Activated CD8-positive, alpha-beta memory T cell treated with anti-CD3 and anti-CD28 coated beads for 48 hours (primary cell): ENCODE measurements at places on chromosomes 4 and X.

DNA sequence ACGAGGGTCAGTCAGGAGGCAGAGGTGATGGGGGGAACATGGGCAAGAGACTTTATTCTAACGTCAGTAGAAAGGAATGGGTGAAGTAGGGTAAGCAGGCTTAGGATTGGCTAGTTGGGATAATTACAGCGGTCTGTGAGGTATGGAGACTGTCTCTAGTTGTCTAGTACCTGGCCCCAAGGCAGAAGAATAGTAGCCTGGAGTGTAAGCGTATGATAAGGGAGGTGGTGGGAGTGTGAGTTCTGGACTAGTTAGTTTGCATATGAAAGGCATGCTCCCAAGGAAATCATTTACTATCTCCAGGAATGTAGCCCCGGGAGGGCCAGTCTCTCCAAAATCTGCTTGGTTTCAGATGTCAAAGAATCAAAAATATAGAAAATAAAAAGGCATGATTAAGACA, 219.6 kb upstream of the ANXA3 start:
- no peak for DNase-seq

DNA sequence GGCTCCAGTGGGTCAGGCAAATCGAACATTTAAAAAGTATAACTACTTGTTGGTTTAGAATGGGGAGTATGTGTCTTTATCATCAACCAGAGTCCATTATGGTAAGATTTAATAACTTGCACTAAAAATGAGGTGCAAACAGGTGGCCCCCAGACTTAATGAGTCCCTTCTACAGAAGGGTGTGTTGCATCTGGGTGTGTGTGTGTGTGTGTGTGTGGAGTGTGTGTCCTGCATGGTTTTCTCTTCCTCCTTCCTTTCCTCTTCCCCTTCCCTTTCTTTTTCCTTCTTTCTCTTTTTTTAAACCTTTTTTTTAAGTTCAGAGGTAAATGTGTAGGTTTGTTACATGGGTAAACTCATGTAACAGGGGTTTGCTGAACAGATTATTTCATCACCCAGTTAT, 53.7 kb downstream of the GPRIN3 start:
- no peak for DNase-seq

GRCh38 chr4:118850488-118851173, 14.7 kb upstream of the SEC24D start:
- DNase-seq: no peak

DNA sequence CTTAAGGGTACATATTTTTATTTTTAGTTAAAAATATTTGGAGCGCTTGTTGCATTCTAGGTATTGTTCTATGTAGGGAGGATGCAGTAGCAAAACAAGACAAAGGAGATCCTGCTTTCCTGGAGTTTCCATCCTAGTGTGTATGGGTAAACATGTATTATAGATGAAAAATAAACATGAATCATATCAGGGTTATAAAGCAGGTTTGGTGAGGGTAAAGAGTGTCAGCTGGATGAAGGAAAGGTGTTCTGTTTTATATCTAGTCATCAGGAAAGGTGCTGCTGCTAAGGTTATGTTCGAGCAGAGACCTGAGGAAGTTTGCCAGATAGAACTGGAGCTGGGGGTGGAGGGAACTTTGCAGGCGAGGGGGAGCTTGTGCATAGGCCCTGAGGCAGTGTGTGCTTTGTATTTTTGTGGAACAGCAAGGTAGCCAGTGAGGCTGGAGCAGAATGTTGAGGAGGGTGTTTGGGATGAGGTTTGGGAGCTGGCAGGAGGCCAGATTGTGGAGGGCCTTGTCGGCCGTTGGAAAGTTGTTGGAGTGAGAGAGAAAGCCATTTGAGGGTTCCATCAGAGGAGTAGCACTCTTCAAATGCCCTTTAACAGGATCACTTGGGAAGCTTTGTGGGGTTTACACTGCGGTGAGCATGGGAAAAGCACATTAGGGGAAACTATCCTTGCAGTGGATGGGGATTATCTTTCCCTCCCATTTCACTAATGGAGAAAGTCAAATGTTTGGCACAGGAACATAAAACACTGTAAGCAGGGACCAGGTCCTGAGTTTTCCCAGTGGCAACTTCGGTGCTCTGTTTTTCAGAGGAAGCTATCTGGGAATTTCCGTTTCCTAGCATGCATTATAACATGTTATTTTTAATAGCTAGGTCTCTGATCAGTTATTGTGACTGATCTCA, 35.9 kb downstream of the AFF1 start:
- DNase-seq: no peak

GRCh38 chrX:18885328-18886004, 98.4 kb downstream of the PHKA2 start:
- DNase-seq: no peak

- DNase-seq: no peak
Measured at GRCh38 chr4:89268679-89269078, 38.9 kb downstream of the GPRIN3 start.

DNA sequence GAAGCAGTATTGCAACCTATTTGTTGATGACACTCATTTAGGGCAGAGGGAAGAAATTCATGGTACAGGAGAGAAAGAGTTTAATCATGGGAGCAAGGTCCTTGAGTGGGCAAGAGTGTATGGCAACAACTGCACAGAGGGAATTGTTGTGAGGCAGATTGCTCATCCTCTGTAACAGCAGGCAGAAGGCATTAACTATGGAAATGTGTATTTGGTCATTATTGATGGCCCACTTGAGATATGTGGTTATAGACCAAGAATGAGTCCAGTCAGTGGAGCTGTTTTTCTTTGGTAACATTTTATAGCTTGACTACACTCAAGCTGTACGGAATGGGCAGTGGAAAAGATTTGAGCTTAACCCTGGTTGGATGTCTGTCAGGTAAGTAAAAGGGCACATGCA, 15.9 kb downstream of the PLRG1 start:
- no peak for DNase-seq

DNA sequence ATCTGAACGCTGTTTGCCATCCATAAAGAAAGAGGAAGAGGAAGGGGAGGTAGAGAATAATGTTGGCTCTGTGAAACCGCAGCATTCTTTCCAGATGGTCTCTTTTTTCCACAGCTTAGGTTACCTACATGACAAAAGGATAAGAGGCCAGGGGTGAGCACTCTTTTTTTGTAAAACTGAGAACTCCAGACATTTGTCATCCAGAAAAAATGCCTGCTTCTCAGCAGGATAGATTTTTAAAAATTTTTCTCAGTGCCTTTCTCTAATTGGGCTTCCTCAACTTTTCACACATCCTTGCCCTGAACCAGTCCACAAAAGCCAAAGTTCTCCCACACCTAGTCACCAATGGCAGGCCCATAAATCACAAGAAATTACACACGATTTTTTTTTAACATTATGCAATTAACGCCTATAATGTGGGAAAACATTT, 158.1 kb upstream of the TENM3 start:
- DNase-seq: no peak

- no peak for DNase-seq
Measured at GRCh38 chrX:68492583-68492982, 6.3 kb upstream of the YIPF6 start.

- no peak for DNase-seq
Measured at GRCh38 chr4:54281054-54281766, 52.1 kb downstream of the PDGFRA start.

DNA sequence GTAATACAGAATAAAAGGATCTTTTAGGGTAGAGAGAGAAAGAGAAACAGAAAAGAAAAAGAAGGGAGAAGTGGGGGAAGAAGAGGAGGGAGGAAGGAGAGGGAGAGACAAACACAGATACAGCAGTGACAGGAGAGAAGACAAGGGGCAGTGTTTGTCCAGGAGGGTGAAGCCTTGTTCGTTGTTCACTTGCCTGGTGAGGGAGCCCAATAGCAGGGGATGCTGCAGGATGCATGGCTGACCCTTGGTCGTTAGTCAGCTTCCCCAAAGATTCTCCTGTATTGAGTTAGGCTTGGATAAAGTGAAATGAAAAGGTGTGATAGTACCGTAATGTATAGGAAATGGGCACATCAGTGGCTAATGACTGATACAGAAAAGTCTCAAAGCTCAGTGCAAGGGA, 403.7 kb downstream of the IL15 start:
- no peak for DNase-seq

- no peak for DNase-seq
Measured at GRCh38 chr4:152513078-152513477, 22.8 kb downstream of the FBXW7 start.

DNA sequence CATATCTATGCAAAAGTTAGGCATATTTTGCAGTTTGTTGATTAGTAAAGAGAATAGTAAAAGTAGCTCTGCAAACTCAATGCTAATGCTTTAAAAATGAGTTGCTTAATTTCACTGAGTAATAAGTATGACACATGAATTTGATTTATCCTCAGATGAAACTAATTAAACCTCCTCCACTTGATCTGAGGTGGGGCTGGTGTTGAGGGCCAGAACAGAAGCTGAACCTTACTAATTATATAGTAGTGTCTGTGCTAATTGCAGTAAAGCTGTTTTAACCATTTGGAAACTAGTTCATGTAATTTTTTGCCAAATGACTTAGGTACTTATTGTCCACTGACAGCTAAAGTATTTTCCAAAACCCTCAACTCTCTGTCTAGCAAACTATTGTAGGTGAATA, 7.7 kb upstream of the PGAM4 start:
- DNase-seq: no peak

GRCh38 chrX:45806410-45807121, 605.9 kb upstream of the DIPK2B start:
- DNase-seq: no peak

DNA sequence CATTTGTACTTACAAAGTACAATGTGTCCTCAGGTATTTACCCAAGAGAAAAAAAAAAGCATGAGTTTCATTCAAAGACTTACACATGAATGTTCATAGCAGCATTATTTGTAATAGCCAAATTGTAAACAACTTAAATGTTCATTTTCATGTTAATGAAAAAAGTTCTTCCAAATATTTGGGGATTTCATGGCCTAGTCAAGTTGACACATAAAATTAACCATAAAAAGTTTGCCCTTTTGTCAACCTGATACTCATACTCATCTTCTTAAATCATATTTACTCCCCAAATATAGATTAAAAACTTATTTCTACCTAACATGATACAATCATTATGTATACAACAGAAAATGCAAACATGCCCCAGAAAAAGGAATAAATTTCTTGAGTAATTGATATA, 112.5 kb upstream of the EMCN start:
- no peak for DNase-seq

- DNase-seq: no peak
Measured at GRCh38 chr4:124754681-124755080, 42.1 kb upstream of the ANKRD50 start.

DNA sequence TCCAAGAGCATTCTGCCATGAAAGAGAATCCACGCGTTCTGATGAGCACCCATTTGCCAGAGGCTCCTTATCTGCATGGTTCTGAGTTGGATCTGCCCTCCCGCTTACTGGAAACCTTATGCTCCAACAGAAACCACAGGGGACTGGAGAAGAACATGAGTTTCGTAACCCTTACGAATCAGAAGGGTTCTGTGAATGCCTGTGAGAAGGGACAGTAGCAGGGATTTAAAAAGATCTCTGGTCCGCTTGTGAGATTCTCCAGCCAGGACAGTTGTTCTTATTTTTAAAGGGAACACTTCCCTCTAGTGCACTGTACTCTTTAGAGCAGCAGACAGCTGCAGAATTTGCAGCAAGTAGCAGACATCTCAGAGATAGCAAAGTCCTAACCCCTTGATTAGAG, 22.5 kb upstream of the CENPU start:
- no peak for DNase-seq

DNA sequence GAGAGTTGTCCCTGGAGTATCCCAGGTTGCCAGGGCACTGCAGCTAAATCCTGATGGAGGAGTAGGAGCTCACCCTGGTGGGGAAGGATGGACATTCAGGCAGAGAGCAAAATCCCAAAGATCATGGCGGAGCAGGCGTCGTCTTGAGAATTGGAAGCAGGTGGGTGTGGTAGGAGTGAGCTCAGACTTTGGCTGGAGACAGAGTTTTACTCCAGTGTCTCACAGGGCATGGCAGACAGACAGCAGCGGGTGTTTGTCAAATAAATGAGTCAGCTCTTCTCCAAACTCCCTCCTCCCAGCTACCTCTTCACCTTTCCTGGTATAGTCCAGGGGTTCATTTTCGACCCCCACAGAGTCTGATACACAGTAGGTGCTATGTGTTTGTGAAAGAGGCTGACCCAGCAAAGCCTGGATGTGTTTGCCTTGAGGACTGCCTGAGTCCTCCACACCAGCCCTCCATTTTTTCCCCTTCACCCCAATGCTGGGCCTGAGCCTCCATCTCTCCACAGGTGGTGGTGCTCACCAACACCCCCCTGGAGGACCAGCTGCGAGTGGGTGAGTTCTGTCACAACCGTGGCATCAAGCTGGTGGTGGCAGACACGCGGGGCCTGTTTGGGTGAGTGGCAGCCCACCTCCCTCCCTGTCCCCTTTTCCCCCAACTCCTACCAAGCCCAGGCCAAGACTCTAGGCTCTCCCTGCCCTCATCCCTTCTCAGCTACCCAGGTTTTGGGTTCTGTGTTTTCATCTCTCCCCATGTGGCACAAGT, 6.9 kb downstream of the UBA1 start:
- DNase-seq: no peak

DNA sequence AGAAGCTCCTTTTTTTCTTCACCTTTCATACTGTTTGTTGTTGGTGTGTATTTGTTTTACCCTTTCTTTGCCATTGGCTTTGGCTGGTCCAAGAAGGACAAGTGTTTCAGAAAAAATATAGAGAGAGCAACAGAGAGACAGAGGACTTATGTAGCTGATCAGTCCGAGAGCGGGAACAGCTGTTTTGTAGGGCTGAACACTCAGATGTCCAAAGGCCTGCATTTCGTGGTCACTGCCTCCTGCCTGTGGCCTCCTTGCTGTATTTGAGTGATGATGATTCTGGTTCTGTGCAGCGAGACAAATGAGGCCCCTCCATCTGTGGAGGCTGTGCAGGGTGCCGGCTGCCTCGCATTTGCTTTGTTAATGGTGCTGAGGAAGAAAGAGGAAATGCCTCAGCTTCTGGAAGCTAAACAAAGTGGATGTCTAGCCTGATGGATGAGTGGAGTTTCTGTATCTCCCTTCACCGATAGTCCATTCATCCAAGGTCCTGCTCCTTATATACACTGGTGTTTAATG, 19.8 kb upstream of the STOX2 start:
- no peak for DNase-seq

GRCh38 chr4:24244663-24245490, 339.5 kb downstream of the DHX15 start:
- no peak for DNase-seq

DNA sequence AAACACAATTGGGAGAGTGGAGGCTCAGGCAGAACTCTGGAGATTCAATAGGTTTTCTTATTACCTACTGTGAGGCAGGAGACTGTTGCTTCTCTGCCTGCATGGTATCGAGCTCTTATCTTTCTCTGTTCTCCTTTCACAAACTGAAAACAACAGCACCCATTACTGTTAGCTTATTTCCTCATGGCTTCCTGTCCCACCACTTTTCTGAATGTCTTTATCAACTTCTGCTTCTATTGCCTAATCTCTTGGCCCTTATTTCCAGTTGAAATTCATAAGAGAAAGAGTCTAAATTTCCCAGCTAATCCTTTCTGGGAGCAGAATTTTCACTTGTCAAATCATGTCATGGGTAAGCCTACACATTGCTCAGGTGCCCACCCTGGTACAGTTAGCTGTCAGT, 46.8 kb upstream of the NDST3 start:
- DNase-seq: no peak

GRCh38 chr4:64158648-64159326, 250.5 kb downstream of the TECRL start:
- DNase-seq: no peak
